ENCODE measurements at places on chromosomes 2 and 18.

- no peak for DNase-seq
These were observed 868.8 kb downstream of the EPHA4 start for GRCh38 chr2:220703279-220703678.

DNA sequence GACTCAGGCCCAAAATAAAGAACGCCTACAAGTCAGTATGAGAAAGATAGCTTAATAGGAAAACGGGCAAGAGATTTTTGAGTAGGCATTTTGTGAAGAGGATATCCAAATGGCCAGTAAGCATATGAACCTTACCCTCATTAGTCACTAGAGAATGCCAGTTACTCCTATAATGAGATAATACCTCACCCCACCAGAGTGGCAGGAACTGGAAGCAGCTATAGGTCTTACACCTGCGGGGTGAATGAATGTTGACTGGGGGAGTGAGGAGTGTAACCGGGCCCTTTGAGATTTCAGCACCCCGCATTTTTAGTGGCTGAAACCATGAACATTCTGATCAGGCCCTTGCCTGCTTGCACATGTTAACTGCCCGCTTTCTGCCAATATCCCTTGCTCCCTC is 7.5 kb upstream of the PTPN2 start:
- no peak for DNase-seq

DNA sequence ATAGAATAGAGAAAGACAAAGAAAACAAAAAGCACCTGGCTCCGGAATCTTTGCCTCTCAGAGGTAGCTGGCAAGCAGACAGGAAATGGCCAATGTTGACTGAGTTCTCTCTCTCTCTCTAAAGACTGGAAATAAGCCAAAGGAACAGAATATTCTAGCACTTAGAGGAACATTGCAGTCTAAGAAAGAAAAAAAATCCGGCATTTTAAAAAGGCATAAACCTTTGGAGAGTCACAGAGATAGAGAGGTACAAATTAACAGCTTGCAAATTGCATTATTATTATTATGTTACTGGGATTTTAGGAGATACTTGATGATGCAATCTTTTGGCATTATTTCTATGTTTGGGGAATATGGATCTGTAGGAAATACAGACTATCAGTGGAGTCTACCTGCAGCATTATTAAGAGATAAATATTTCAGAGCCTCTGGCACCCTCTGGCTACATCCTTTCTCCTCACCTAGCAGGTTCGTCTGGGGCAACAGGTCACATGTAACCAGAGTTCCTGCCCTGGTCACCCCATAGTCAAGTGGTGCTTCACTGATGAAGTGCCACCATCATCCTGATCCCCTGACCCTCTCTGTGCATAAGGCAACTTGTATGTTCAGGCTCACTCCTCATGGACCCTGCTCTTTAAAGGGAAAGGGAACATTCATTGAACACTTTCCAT is 318.9 kb upstream of the ACVR2A start:
- no peak for DNase-seq

DNA sequence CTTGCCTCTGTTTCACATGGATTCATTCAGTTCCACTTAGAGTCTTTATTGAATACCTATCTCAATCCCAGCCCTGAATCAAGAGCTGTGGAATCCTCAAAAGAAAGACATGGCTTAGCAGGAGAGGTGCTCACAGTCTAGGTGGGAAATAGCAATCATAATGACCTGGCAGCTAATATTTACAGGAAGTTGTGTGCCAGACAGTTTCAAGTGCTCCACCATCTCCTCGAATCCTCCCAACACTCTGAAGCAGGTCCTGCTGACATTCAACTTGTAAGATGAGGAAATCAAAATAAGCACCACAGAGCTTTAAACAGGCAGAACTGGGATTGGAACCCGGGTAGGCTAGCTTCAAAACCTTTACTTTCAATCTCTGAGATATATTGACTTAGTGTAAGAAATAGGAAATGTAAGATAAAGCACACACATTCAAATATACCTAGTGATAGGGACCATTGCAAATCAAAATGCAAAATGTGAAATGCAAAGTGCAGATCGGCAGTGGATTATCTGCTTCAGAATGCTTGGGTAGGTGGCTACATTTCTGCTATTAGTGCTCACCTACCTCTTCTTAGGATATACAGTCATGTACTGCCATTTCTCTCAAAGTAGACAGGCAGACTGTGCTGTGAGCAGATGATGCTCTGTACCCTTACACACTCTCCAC is 182.0 kb downstream of the PRKCE start:
- DNase-seq: no peak

Data from NAMALWA (cell line).